ENCODE measurements at places on chromosomes 7 and 10.

DNA sequence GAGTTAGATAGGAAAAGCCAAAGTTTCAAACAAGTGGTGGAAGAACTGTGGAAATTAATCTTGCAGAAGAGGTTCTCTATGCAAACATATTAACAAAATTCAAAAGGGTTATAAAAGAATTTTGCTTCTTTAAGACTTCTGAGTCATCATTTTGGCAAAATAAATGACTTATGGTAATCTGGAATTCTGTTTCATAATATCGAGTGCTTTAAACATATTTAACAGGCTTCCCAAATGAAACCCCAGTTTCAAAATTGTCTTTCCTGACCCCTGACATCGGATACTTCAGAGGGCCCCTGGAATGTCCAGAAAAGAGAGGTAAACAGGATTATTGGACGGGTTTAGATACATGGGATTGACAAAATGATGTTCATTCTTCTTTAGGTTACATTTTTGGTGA, 444.6 kb downstream of the HTR7 start:
- no peak for DNase-seq

DNA sequence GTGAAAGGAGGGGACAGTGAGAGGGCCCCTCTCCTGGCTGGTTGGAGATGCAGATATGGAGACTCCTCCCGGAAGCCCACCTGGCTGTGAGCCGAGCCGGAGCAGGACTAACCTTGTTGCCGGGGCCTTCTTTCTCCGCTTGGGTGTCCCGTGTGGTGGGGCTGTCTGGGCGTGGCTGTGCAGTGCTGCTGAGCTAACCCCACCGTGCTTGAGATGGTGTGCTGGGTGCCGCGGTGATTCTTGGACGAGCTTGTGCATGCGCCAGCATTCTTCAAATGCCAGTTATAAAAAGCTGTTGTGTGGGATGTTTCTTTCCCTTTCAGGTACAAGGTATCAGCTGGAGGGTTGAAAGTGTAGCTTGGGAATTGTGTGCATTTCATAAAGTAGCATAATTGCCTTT, 48.8 kb downstream of the DAGLB start:
- DNase-seq, result no peak

DNA sequence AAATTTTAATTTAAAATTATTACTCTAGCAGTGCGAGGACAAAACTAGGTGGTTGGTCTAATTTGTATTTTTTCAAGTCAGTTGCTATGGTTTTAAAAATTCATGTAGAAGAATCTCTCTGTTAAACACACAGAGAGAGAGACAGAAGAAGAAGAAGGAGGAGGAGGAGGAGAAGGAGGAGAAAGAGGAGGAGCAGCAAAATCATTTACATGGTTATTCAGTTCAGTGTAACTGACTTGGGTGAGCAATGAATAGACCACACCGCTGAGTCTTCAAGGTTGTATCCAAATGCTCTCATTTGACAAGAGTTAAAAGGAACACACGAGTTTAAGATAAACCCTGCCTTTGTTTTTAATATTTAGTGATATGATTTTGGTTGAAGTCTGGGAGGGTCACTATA, 131.1 kb downstream of the PDE1C start:
- DNase-seq, result no peak

GRCh38 chr7:34260279-34260678, 354.9 kb downstream of the BMPER start:
- no peak for DNase-seq

GRCh38 chr10:75959209-75959608, 527.8 kb downstream of the LRMDA start:
- DNase-seq, result no peak

DNA sequence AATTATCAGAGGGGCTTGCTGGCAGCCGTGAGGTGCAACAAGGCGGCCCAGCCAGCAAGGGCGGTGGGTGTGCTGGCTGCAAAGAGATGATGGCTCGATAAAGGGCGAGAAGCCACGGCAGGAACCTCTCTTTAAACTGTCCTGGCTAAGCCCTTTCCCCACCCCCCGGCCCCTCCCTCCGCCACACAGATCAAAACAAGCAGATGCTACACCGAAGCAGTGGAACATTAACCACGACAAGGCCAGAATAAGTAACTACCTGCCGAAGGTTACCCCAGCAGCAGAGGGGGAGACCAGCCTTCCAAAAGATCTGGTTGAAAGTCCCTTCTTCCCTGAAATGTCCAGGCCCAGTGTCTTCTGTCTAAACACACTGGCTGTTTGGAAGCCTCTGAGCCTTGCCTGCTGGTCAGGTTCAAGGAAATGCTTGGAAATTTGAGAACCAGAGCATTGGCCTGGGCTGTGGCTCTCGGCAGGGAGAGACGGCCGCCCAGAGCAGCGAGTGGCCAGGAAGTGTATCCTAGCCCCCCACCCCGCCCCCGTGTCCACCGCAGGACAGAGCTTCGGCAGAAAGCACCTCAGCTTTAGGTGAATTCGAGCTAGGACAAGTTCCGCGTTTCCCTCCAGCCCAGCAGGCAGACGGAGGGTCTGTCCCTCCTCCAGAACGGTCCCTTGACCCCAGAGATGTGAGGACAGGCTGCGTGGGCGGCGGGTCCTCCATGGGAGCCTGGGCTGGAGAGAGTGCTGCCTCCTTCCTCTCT, 2.1 kb downstream of the FAM20C start:
- no peak for DNase-seq

GRCh38 chr7:139086454-139086853, 23.1 kb downstream of the ZC3HAV1 start:
- no peak for DNase-seq

DNA sequence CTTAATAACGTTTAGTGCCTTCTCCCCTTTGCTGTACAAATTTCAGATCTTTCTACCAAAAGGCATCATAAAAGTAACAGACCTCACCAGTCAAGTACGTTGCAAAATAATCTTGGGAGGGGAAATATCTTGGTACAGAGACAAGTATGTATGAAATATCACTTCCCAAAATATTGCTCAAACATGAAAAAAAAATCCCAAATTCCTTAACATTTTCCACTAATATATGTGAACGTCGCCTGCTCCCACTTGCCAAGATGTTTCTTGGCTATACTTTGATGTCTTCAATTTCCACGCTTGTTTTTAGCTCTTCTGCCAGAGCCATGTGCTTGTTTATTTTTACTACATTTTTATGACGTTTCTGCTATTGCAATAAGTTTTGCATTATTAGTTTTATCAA, 223.5 kb downstream of the PLXNA4 start:
- DNase-seq, result no peak
